B cell (primary cell): ENCODE measurements at places on chromosomes 1 and 21.

GRCh38 chr1:205827623-205828022 lies 14.6 kb upstream of the SLC41A1 start:
- no peak for DNase-seq

DNA sequence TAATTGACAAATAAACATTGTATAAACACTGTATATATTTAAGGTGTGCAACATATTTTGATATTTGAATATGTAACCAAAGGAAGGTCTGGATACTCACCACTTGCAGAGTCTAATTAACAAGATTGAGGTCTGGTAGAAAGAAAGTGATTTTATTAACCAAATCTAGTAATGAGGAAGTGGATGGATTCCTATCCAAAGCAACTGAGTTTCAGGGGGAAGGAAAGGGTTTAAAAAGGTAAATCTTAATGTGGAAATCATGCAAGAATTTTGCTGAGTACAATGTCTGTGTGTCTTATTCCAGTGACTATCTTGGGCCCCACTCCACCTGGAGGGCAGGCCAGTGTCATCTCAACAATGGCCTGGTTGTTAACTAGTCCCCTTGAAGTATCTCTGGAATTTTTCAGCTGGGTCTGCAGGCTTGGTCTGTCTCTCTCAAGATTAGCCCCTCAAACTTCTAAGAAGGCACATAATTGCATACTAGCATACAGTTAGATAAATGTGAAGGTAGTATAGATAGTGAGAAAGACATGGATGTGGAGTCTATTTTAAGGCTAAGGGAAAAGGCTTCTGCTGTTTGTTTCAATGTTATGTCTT lies 262.7 kb upstream of the RGS18 start:
- no peak for DNase-seq

DNA sequence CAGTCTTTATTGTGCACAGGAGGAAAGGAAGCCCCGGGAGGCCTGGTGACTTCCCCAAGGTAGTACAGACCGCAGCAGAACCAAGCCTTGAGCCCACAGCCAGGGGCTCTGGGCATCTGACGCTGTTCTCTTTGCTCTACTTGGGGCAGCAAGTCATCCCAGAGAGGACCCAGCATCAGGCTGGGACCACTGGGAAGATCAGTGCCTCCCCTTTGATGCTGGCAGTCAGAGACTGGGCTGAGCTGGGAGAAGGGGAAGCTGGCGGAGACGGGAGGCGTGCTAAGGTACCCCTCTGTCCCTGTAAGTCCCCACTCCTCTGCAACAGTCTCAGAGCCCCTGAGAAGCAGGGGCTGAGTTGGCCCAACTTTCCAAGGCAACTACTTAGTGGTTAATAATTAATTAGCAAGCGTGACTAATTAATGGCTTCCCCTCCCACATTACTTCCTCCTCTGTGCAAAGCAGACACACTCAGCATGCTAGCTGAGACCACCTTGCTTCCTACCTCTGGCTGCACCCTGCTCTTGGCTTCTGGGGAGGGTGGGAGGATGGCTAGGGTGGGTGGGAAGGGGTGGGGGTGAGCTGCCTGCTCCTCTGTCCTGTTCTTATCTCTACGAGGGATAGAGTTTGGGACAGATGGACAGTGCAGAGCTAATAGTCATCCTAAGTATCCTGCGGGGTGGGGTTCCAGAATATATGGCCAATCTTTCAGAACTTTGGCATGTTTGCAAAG lies 1.3 kb downstream of the INAVA start:
- no peak for DNase-seq

DNA sequence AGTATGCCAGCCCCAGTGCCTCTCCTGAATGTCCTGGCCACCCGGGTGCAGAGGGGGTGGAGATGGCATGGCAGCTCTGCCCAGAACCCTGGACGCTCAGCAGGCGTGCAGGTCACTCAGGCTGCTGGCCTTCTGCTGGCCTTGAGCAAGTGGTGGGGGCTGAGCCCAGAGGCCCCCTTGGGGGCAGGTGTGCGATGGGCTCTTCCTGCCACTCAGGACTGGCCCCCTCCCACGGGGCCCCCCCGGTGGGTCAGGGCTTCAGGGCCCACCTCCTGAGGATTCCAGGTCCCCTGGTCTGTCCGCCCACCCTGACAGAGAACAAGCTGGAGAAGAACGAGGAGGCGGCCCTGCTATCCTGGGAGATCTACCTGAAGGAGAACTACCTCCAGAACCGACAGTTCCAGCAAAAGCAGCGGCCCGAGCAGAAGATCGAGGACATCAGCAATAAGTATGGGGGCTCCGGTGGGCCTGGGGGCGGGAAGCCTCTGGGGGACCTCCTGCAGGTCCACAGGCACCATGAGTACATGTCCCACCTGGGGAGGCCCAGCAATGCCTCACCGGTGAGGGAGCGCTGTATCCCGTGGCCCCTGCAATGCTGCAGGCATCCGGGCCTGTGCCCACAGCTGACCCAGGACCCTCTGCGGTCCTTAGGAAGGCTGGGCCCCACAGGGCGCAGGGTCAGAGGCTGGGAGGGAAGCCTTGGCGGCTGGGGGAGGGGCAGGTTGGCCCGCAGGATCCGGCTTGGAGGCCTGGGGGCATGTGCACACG lies 37.0 kb upstream of the LRRC3 start:
- no peak for DNase-seq

DNA sequence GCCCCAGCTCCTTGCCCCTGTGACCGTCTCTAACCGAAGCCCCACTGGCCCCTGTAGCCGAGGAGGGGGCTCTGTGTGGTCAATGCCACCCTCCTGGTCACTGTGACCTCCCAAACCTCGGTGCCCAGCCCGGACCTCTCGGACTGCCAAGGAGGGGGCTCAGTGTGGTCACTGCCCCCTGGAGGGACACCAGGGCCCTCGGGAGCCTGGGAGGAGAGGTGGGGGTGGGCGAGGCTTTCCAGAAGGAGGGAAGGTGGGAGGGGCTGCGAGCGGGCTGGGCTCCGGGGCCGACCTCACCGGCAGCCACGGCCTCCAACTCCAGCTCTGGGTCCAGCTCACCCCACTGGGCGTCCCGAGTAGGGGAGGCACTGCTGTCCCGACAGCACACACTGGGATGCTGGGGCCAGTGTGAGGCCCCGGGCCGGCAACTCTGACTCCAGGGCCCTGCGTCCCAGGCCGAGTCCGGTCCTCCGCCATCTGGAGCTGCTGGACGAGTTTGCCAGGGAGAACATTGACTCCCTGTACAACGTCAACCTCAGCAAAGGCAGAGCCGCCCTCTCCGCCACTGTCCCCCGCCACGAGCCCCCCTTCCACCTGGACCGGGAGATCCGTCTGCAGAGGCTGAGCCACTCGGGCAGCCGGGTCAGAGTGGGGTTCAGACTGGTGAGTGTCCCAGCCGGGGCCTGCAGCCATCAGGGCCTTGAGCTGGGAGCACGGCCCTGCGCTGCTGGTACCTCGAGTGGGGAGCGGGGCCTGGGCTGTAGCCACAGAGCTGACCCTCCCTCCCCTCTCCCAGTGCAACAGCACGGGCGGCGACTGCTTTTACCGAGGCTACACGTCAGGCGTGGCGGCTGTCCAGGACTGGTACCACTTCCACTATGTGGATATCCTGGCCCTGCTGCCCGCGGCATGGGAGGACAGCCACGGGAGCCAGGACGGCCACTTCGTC lies 6.4 kb downstream of the SCNN1D start:
- DNase-seq, result no peak

DNA sequence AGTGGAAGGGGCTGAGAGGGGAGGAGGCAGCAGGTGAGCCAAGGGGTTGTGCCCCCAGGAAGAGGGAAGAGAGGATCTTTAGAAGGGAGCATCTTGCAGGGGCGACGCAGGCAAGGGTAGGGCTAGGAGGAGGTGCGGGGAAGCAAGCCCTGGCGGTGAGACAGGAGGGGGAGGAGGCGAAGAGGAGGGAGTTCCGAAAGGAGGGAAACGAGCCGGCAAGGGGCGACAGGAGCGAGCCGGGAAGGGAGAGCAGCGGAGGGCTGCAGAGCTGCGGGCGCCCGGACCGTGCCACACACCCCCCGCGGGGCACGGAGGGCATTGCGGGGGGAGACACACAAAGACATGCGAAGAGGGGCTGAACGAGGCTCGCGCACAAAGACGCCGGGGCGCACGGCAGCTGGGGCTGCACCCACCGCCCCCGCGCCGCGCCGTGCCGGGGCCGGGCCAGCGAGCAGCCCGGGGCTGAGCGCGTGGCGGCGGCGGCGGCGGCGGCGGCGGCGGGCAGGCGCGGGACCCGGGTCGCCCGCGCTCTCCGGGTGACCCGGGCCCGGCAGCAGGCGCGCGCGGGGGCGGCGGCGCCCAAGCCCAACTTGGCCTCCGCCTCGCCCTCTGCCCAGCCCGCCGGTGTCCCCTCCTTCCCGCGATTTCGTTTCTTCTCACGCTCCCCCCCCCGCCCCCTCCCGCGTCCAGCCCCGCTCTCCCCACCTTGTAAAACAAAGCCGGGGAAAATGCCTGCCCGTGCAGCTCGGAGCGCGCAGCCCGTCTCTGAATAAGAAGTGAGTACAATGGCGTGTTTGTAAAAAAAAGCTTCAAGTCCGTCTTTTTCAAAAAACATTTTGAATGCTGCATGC lies at the start of gene KCNK2:
Gene KCNK2, plus strand, starts transcription at position 206 of the 851 bp plus-strand sequence. CDS start 649 bp downstream, outside the sequence.
- DNase-seq, result peak; percentile 3

DNA sequence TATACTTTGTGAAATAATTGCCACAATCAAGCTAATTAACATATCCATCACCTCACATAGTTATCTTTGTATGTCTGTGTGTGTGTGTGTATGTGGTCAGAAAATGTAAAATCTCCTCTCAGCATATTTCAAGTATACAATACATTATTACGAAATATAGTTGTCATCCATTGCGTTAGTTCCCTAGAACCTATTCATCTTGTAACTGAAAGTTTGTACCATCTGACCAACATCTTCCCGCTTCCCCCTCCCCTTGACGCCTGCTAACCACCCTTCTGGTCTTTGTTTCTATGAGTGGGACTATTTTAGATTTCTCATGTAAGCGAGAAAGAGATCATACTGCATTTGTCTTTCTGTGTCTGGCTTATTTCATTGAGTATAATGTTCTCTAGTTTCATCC lies 455.3 kb downstream of the KCNT2 start:
- no peak for DNase-seq

- DNase-seq, result no peak
Observed at GRCh38 chr1:161848676-161849075, 82.6 kb downstream of the ATF6 start.

GRCh38 chr1:234675572-234675971 lies 65.6 kb upstream of the IRF2BP2 start:
- DNase-seq, result peak; percentile 12

GRCh38 chr1:25500694-25501093 lies 42.7 kb upstream of the LDLRAP1 start:
- no peak for DNase-seq

- DNase-seq, result no peak
Observed at GRCh38 chr21:30326390-30326789, 6.3 kb upstream of the KRTAP26-1 start.

GRCh38 chr1:151693057-151693651 lies 23.4 kb downstream of the CELF3 start:
- no peak for DNase-seq

- DNase-seq, result no peak
Observed at GRCh38 chr1:44261962-44262361, 48.7 kb downstream of the DMAP1 start.

DNA sequence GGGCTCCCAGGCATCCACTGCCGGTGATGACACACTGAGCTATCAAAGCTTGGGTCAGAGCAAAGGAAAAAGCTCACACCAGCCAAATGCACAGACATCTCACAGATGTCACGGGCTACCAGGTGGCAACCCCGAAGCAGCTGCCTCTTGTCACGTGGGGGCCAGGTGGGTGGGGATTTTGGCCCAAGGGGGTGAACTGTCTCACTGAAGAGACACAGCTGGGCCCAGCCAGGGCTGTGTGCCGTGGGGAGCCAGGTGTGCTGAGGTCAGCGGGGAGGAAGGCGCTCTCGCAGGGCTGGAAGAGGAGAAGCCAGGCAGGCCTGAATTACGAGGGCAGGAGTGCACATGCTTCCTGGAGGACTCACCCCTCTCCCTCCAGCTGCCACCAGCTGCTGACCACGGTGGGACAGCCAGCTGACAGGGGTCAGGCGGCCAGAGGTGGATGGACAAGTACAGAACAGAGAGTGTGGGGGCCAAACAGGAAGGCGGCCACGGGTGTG lies 32.4 kb downstream of the KCNN3 start:
- DNase-seq, result peak; percentile 63

DNA sequence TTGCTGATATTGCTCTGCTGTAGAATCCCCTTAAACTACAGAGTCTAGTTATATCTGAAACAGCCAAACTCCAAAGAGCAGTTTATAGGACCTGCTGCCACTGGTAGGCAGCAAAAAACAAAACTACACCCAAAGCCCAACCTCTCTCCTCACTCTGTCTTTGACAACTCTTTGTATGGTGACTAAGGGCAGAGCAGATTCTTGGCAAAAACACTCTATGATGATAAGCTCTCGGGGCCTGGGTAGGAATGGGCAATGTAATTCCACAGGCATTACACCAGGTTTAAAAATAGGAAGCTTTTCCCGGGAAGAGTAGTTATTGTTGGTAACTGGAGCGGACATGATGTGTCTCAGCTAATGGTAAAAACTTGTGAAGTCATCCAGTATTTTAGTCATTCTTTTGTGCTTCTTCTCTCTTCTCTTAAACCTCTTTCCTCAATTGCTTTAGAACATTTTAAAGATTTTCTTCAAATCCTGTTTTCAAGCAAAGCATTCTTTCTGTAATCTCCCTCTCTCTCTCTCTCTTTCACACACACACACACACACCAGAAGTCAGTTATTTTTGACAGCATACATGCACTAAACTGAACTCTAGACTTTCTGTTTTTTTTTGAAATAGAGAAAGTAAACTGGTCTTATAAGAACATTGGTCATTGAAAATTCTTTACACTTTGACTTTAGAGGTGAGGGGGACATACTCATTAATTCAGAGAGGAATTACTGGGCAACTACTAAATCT lies 193.5 kb downstream of the PAPPA2 start:
- no peak for DNase-seq

DNA sequence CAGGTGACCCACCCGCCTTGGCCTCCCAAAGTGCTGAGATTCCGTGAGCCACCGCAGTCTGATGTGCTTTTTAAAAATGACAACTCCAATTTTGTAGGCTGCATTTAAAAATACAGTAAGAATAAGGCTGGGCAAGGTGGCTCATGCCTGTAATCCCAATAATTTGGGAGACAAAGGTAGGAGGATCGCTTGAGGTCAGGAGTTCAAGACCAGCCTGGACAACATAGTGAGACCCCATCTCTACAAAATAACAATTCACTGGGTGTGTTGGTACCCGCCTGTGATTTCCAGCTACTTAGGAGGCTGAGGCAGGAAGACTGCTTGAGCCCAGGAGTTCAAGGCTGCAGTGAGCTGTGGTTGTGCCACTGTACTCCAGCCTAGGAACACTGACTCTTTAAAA lies 23.4 kb downstream of the SLC19A2 start:
- DNase-seq, result no peak

GRCh38 chr1:218895064-218895587 lies 278.6 kb upstream of the LYPLAL1 start:
- DNase-seq, result no peak
